ENCODE measurements at places on chromosomes 3 and 15. TPM values are rescaled to one million over a fixed set of nuclear protein-coding genes. Genes with fewer than 3 reads are reported as not detected.

The PRR23B gene
- total RNA-seq = not detected

The SLC24A5 gene
- total RNA-seq = not detected

The LRRC58 gene
- 30.7 TPM for total RNA-seq

The PCNP gene
- 197 TPM for total RNA-seq

The NGLY1 gene
- total RNA-seq = 142 TPM

The BFSP2 gene
- 0.51 TPM for total RNA-seq

The SAMMSON gene
- total RNA-seq = not detected

The DAZL gene
- not detected for total RNA-seq

DNA sequence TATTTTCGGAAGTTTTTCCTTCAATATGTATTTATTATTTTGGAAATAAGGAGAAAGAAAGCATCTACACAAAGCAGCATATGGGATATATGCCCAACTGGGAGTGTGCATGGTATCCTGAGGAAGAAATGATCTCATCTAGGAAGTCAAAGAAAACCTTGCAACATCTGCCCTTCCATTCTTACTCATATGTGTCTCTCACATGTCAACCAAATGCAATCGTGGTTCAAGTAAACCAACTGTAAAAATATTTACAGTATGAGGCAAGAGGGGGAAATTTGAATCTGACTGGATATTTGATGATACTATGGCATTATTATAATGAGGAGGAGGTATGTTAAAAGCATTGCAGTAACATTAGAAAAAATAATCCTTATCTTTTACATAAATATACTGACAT lies 3.2 kb upstream of the SCG3 start:
- DNase-seq = no peak

DNA sequence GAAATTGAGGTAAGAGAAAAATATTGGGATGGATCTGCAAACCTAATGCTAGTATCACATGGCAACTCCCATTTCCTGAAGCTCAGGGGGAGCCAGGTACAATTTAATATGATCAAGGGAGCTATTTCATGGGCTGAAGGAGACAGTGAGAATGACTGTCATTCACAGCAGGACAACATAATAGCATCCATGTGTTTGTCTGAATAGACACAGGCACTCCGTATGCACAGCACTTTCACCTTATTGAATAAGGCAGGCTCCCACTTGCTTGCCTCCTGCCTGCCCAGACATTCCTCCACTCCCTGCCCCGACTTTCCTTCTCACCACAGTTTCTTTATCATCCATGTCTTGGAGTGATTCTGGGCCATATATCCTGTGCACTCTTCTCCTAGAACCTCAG lies 156.6 kb upstream of the SLC24A5 start:
- DNase-seq = no peak

DNA sequence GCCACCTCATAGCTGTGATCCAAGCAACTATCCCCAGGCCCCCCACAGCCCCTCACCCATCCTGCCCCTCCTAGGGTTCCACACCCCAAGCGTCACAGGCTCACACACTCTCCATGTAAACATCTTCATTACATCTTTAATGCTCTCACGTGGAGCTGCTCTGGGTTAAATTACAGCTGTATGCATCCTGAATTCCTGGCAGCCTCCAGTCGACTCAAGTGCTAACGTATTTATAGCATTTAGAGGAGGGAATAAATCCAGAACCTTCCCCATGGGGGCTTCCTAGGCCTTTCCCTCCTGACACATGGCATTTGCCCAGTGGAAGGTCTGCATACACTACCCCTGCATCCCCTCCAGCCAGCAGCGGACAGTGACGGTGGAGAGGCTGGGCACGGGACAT lies 9.6 kb downstream of the C3orf18 start:
- DNase-seq = no peak

DNA sequence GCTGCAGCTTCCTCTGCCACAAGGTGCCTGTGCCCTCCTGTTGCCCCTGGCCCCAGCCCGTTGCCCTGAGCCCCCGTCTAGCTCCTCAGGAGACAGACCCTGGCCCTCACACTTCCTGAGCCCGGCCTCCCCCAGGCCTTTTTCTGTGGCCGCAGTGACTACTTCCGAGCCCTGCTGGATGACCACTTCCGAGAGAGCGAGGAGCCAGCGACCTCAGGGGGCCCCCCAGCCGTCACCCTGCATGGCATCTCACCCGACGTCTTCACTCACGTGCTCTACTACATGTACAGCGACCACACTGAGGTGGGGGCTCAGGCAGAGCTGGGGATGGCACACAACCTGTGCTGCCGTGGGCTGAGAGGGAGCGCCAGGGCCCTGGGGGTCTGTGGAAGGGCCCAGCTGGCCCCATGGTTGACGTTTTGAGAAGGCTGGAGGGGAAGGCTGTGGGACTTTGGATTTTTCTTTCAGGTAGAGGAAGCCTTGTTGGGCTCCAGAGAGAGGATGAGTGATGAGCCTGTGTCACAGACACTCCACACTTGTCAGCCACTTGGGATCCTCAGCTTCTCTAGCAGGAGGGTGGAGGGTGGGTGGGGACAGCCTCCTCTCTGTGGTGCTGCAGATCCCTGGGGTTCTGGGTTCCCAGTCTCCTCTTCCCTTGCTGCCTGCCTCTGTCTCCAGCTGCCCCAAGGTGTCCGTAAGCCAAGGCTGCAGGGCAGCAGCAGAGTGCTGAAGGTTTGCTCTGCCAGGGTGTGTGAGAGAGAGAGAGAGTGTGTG lies 5.0 kb downstream of the ABTB1 start:
- DNase-seq = no peak

DNA sequence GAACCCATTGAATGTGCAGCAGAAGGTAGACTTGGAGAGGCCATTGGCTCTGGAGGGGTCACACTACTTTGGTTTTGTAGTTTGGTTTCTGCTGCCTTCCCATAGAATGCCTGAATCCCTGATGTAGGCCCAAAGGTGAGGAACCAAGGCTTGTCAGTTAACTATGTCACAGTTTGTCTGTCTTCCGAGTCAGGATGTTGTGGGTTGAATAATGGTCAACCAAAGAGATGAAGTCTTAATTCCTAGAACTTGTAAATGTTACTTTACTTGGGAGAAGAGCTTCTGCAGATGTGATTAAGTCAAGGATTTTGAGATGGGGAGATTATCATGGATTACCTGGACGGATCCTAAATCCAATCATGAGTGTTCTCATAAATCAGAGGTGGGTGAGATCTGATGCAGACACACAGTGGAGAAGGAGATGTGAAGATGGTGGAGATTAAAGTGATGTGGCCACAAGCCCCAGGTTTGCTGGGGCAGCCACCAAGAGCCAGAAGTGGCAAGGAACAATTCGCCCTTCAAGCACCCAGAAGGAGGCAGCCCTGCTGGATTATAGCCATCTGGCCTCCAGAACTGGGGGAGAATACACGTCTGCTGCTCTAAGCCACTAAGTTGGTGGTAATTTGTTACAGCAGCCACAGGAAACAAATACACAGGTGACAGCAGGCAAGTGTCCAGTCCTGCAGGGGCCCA lies 2.3 kb upstream of the CCR8 start:
- no peak for DNase-seq

DNA sequence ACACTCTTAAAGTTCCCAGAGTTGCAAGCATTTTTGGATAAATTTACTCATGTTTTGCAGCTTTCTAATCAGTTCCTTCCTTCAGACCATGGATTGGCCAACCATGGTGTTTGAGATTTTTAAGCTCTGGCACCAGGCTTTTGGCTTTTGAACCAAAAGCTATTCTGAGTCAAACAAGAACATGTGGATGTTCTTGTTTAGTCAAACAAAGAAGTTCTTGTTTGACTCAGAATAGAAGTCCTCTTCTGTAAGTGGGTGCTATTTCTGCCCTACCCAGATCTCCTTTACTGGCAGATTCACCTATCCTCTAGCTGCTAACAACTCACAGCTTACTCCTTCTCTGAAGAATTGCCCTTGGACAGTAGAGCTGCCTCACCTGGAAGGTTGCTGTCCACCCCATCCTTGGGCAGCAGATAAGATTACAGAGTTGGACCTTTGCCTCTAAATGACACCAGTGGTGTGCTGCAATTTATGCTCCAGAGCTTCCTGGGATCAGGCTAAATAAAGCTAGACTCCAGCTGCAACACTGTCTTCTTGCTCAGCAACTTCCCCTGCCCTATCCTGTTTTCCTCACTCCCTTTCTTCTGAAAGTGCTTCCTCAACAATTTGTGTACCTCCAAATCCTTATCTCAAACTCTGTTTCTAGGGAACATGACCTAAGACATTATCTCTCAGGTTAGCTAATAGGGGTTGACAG lies 65.6 kb downstream of the COL6A6 start:
- DNase-seq = no peak

GRCh38 chr3:49747792-49748480 lies 24.2 kb upstream of the GMPPB start:
- DNase-seq = no peak

- DNase-seq = no peak
Observed at GRCh38 chr15:70132139-70132538, 34.4 kb upstream of the TLE3 start.

- DNase-seq = no peak
Observed at GRCh38 chr3:178036451-178037144, 499.6 kb upstream of the KCNMB2 start.

DNA sequence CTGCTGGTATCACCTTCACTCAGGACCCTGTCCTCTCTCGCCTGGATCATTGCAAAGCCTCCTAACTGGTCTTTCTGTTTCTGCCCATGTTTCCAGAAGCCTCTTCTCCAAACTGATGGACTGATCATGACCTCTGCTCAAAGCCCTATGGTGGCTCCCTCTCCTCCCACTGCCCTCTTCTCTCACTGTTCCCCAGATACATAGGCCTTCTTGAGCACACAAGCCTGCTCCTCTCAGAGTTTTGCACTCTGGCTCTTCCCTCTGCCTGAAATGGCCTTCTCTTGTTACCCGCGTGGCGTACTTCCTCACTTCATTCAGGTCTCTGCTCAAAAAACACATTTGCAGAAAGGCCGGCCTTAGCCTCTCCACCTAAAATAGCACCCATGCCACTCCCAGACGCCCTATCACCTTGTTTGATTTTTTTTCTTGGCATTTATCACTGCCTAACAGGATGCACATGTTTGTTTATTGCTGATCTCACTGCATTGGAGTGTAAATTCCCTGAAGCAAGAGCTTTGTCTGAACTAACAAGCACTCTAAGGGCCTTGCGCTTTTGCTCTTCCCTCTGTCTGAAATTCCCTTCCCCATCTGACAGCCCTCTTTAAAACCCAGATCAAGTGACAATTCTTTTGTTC lies 1.4 kb upstream of the ETFA start:
- no peak for DNase-seq

DNA sequence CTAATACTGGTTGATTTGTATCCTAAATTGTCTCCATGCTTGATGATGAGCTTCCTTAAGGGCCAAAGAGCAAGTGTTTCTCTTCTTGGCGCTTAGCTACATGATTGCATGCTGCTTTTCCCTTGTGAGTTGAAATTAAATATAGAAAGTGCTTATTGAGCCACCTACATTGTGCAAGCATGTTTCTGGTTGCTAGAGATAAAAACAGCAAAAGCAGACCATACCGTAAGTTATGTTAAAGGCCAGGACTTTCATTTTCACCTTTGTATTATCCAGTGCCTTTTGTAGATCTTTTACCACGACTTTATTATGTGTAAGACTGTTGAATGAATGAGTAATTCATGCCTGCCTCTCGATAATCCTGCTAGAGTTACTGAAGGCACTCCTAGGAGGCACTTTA lies 41.9 kb upstream of the CCNB2 start:
- no peak for DNase-seq

DNA sequence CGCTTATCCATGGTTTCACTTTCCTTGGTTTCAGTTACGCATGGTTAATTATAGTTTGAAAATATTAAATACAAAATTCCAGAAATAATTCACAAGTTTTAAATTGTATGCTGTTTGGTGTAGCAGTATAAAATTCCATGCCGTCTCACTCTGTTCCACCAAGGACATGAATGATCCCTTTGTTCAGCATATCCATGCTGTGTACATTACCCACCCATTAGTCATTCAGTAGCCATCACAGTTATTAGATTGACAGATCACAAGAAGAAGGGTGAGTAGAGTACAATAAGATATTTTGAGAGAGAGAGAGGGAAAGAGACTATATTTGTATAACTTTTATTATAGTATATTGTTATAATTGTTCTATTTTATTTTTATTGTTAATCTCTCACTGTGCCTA lies 535.5 kb downstream of the SQOR start:
- no peak for DNase-seq

DNA sequence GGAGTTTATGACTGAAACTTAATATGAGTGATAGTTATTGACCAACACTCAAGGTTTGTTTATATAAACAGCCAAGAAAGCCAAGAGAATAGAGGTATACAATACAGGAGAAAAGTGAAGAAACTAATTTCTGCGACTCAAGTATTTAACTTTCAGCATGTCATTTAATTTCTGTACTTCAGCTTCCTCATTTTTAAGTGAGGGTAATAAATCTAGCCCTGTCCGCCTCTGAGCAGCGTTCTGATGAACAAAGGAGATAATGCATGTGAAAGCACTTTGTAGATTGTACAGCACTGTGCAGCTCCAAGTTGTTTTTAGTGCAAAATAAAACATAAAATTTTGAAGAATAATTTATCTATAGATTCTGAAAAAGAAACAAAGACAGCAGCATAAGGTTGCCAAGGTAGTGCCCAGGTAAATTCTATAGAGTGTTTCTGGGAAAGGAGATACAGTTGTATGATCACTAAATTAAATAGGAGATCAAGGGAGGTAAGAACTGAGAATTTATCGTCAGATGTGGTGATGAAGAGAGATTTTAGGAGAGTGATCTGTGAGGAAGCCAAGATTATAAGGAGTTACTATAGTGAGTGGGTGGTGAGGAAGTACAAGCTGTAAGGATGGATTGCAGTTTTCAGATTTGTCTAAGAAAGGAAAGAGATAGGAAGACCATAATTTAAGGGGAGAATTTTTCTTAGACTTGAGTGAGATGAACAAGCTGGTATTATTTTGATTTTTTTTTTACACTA lies 71.3 kb downstream of the RASA2 start:
- DNase-seq = no peak

GRCh38 chr15:38028869-38029268 lies 94.4 kb downstream of the TMCO5A start:
- DNase-seq = no peak

DNA sequence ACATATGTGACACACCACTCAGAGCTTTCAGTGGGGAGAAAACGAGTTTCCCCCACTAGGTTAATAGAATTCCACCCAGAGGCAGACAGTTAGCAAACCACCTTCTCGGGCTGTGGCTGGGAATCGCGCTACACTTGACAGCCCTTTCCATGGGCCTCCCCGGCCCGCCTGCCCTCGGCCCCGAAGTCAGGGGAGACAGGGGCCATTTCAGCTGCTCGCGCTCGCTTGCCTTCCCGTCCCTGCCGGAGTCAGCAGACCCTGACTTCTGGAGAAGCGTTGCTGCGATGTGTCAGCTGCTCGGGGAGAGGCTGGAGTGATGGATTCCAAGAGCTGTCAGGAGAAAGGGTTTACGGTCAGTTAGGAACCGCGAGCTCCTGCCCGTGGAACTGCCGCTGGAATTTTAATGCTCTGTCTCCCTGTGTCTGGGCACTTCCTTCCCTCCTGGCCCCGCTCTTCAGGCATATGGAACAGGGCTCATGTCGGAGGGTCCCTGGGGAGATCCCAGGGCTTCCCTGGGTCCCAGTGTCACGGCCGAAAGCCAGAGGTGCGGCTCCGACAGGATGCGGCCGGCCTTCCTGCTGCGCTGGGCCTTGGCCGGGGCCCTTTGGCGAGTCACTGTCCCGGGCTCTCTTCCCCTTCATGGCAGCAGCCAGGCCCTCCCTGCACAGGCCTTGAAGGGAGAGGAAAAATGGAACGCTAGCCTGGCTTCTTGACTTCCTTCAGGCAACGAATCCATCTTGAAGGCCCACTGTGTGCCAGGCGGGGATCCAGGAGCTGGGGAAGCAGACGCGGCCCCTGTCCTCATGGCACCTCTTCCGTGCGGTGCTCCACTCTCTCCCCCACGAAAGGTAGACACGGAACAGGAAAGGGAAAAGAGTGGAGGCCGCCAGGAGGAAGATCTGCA lies 38.4 kb upstream of the VPS8 start:
- no peak for DNase-seq

GRCh38 chr3:50165910-50166538 lies 10.9 kb downstream of the SEMA3F start:
- no peak for DNase-seq
